H54 (cell line): ENCODE measurements at places on chromosomes 5 and 9.

- no peak for DNase-seq
These were observed 122.8 kb upstream of the STC2 start for GRCh38 chr5:173451031-173451430.

DNA sequence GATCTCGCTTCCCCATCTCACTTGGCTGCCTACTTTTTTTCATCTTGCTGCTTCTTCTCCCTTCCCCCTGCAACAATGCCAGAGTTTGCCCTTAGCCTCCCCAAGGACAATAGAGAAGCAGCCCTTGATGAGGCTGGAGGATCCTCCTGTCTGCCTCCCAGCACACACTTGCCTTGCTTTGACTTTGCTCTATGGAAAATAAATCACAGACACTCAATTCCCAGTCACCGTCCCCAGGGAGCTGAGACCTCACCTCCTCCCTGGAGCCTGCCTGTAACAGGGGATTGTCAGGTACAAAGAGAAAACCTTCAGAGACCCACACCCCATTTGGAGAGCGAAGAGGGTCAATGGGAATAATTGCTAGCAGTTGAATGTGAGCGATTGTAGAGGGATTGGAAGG, 242.1 kb upstream of the ZNF462 start:
- DNase-seq: no peak

- no peak for DNase-seq
These were observed 44.4 kb downstream of the GALNT12 start for GRCh38 chr9:98851730-98852459.

GRCh38 chr5:113510836-113511451, 2.5 kb upstream of the YTHDC2 start:
- DNase-seq: no peak

DNA sequence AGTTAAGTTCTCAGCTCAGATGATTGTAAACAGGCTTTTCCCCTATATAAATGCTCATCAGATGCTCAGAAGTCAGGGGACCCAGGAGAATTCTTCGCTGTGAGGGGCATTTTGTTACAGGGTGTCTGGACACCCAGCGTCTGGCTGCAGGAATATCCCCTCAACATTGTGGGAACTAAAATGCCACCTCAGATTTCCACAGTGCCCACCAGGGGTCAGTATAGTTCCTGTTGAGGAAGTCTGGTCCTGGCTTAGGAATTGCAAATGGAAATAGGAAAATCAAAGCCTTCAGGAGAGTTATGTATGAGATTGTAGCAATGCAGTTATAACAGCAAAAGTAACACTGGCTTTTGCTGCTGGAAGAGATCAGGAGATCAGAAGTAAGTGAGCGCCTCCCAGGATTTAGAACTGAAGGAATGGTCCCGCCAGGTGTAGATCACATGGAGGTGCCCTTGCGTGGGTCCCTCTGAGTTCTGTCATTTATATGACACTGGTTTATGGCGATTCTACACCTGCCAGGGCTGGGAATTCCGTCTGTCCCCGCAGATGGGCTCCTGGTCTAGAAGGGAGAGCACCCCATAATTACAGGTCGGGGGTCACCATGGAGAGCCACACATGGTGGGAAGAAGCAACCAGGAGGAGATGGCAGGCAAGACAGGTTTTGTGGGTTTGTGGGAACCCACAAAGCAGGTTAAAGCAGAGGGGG, 47.1 kb upstream of the CTSL start:
- peak; percentile 80 for DNase-seq

- no peak for DNase-seq
These were observed 129.4 kb downstream of the C9orf50 start for GRCh38 chr9:129491487-129491855.

DNA sequence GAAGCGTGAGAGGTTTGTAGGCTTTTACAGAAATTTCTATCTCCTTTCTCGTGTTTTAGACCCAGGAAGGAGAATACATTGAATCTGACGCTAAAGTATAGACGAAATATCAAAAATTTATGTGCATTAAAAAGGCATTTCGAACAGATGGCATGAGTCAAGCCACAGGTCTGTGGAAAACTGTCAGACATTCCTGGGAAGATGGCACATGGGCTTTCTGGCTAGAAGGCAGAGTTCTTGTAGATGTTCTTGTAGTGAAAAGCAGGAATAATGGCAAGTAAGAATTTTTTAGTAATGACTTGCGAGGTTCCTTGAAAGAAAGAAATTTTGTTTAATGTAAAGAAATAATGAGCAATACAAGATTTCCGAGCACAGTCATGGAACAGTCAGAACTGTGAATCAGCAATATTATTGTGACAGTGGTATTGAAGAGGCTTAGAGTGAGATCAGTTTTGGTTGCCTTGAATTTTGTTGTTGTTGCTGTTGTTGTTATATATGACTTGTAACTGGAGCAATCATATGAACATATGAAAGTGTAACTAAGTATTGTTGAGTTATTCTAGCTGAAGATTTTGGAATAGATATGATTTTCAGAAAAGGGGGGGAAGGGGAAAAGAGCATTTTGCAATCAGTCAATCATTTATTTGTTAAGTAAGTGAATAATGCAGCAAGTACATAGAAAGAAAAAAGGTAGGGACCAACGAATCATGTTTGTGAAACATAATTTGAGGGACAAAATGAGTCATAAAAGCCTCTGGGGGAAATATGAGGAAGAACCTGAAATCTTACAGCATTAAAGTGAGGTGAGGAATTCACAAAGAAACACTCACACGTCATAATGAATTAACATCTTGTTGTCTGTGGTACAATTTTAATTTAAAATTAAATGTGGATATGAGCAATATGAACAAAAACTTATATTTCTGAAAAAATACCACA, 339.0 kb upstream of the CTNND2 start:
- no peak for DNase-seq

- DNase-seq: no peak
These were observed 573.6 kb upstream of the ARRDC3 start for GRCh38 chr5:91956738-91957137.

DNA sequence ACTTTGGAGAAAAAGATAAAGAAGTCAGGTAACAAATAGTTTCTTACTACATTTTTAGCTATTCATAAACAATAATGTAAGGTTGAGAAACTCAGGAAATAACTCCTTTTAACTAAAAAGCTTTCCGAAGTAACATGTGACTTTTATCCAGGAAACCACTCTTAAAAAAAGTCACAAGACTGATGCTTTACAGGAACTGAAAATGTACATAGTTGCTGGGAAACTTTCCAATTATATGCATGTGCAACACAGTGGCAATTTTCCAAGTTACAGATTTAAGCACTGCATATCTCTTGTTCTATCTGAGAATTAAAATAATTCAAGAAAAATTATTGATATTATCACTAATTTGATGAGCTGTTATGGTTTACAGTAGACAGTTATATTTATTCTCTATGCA, 105.2 kb downstream of the CDH10 start:
- no peak for DNase-seq

- no peak for DNase-seq
These were observed 54.7 kb downstream of the COL23A1 start for GRCh38 chr5:178535299-178536175.

DNA sequence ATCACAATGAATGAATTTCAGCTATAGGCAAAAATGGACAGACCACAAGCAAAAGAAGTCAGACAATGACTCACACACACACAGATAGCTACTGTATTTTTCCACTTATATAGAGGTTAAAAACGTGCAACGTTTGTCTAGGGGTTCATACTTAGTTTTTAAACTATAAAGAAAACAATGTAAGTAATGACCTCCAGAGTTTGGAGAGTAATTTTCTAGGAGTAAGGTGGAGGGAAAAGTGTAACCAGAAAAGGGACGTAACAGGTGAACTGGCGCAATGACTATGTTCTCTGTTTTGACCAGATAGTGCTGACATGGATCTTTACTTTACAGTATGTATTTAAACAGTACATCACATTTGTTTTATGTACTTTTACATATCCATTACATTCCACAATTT, 51.1 kb downstream of the FNIP1 start:
- no peak for DNase-seq

GRCh38 chr9:101467690-101468089, 32.1 kb upstream of the ALDOB start:
- no peak for DNase-seq

DNA sequence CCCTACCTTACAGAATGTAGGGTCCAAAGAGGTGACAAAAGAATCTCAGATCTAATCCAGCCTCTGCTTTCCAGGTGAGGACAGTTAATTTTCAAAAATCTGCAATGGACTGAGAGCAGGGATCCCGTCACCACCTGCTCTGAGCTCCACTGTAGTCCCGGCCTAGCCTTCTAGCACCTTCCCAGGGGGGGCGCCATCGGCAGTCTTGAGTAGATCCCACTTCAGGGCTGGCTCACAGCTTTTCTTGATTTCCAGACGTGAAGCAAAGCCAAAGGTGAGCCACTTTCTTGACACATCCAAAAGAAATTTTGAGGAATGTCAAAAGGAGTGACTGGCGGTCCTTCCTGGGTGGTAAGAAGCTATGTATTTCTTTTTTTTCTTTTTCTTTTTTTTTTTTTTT, 114.1 kb downstream of the SYK start:
- peak; percentile 53 for DNase-seq

- no peak for DNase-seq
These were observed 2249.2 kb upstream of the C9orf72 start for GRCh38 chr9:29822458-29822857.

DNA sequence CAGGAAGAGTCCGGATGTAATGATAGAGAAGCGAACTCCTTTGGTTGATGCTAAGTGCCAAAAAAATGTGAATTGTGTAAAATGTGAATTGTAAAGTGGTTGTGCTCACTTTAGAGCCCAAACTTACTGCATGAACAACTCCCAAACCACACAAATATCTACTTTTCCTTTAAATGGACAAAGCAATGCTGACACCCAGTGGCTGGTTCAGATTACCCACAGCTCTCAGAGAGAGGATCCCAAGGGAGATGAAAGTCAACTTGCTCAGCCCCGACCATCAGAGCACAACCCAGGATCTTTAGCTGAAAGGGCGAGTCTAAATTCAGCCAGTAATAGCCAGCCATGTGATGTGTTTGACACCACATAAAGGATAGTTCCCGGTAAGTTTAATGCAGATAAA, 133.7 kb downstream of the NMUR2 start:
- DNase-seq: peak; percentile 3

- no peak for DNase-seq
These were observed 60.9 kb downstream of the TLE4 start for GRCh38 chr9:79632705-79633104.

DNA sequence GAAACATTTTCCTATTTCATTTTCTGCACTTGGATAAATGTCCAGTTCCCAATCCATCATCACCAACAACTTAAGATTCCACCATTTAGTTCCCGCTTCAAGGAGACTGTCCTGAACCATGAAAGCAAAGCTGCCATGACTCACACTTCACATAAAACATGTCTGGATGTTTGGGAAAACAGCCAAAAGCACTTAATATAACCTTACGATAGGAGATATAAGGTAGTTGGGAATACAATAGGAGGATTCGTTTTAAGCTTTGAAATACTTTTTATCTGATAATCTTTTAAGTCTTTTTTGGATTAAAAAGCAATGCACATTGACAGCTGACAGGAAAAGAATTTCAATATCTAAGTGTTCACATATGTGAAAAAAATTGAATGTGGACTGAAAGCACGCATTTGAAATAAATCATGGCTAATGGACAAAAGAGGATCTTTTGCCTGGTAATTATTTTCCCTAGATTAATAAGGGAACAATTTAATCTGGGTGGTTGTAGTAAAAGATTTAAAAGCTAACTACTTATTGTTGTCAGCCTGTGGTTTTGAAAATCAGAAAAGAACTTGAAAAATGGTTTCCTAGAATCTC, 17.3 kb upstream of the TGFBI start:
- DNase-seq: no peak

DNA sequence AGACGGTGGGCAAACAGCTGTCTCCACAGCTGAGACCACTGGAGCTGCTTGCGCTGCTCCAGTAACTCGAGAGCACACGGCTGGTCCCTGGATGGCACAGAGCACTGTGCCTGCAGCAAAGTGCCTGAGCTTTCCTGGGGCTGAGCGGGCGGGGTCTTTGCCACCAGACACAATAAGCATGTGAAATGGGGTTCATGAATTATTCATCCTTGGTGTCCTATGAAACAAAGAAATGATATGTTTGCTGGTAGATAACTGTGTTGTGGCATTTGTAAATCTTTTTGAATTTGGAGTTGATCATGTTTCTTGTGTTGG, 151.7 kb upstream of the MPDZ start:
- DNase-seq: no peak

DNA sequence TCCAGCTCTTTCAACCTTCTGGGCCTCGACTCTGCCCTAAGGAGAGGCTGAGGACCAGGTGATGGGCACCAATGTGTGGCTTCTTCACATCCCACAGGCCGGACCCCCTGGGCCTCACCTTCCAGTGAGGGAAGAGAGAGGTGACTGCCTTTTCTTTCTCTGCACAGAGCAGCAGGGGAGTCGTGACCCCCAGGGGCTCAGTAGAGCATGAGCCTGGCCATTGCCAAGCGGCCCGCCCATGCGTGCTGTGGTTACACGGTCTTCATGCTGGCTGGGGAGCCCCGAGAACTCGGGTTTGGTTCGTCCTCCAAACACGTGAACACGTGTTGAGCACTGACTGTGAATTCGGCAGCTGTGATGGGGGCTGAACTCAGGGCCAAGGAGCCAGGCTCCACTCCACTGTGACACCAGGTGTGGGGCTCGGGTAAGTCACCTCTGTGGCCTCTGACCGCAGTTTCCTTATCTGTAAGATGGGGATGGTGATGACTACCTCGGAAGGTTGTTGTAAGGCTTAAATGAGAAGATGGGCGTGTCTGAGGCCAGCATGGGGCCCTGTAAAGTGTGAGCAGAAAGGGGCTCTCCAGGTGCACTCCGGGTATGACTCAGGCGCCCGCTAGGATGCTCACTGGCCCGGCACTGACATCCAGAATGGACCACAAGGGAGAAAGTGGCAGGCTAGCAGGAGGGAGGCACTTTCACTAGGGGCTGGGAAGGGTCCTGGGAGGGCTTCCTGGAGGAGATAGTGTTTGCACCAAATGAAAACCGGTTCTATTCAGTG, 13.4 kb upstream of the GRHPR start:
- no peak for DNase-seq

- no peak for DNase-seq
These were observed 508.4 kb upstream of the SEMA6A start for GRCh38 chr5:117082977-117083376.

DNA sequence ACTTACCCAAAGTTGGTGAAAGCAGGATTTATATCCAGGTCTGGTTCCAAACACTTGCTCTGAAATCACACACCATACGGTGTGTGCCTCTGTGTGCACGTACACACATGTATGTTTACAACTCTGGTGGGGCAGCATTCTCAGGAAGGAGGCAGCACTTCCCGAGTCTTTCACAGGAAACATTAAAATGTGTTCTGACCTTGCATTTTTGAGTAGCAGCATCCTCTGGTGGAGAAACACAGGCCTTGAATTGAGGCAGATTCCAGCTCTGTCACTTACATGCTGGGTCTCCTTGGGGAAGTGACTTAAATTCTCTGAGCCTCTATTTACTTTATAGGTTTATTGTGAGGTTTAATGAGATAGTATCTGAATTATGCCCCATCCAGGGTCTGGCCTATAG, 126.4 kb downstream of the RGS3 start:
- no peak for DNase-seq

- DNase-seq: peak; percentile 93
These were observed 22.2 kb upstream of the CFAP157 start for GRCh38 chr9:127684576-127684975.

DNA sequence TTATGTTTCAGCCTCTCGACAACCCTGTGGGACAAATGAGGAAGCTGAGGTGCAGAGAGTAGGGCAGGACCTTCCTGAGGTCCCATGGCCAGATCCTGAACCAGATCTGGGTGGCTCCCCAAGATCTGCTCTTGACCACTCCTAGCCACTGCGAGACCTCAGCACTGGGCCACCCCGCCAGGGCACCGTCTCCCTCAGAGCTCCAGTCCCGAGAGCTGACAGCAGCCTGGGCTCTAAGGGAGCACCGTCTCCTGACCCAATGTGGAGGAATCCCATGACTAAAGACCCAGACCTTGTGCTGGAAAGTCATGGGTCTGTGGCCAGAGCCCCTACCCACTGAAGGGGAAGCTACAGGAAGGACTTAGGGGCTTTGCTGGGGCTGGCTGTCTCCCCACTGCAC, 4.5 kb upstream of the LMX1B start:
- no peak for DNase-seq
